T47D (cell line): ENCODE measurements at places on chromosomes 4 and X.

GRCh38 chr4:17630228-17630627 lies 15.8 kb downstream of the MED28 start:
- no peak for DNase-seq

- DNase-seq: no peak
Observed at GRCh38 chr4:48180234-48180633, 46.2 kb upstream of the TXK start.

GRCh38 chrX:39331082-39331704 lies 529.9 kb downstream of the MID1IP1 start:
- DNase-seq: no peak

GRCh38 chrX:122188751-122189150 lies 995.3 kb upstream of the GRIA3 start:
- no peak for DNase-seq

- DNase-seq: no peak
Observed at GRCh38 chr4:141348125-141348524, 127.4 kb downstream of the ZNF330 start.

GRCh38 chr4:96429657-96430056 lies 589.8 kb downstream of the PDHA2 start:
- no peak for DNase-seq

DNA sequence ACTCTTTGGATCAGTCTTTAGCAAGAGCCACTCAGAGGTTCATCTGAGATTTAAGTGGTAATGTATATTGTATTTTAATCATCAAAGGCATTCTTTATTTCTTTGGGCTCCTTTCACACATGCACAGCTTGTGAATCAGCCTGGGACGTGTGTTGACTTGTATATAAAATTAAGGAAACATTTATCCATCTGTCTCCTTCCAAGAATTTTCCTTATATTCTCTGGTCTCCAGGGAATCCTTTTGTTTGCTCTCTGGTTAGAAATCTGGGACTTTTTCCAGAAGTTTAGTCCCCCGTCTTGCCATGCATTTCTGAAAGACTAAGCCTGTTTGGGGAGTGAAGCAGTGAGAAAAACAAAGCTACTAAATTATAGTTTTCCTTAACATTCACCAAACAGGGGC lies 212.3 kb downstream of the DCAF12L2 start:
- no peak for DNase-seq
